Smooth muscle cell of trachea (primary cell): ENCODE measurements at places on chromosomes 16 and 17. TPM values are rescaled to one million over a fixed set of nuclear protein-coding genes. Genes with fewer than 3 reads are reported as not detected.

Gene CES1
- 6.5 and 20.3 TPM in 2 replicates for total RNA-seq

Gene KRTAP16-1
- not detected in 2 replicates for total RNA-seq

Gene CHST4
- not detected in 2 replicates for total RNA-seq

Gene PRR35
- not detected in 2 replicates for total RNA-seq

Gene ALOX15B
- total RNA-seq = 0.17 TPM in 1 of 2 replicates, not detected in the other

Gene GAST
- total RNA-seq = not detected in 2 replicates

Gene CRYM
- 1.6 and 2.3 TPM in 2 replicates for total RNA-seq

Gene PRPSAP2
- 25.8 and 37.8 TPM in 2 replicates for total RNA-seq

Gene AIPL1
- 0.17 TPM in 1 of 2 replicates, not detected in the other for total RNA-seq

Gene AGRP
- total RNA-seq = not detected in 2 replicates

Gene HBA2
- 0.44 and 0.83 TPM in 2 replicates for total RNA-seq

Gene SEPTIN12
- total RNA-seq = not detected in 2 replicates

Gene TNK1
- total RNA-seq = 0.66 and 0.73 TPM in 2 replicates

Gene TSPOAP1
- total RNA-seq = 0.15 and 0.50 TPM in 2 replicates

Gene KCNAB3
- total RNA-seq = 0.33 and 0.44 TPM in 2 replicates
